Activated CD4-positive, alpha-beta T cell treated with anti-CD3 and anti-CD28 coated beads, Interleukin-2, Interleukin-4, amounts not matched to agents 100 ng/mL and 50 ng/mL, durations not matched to agents 16 hours and 8 hours (primary cell): ENCODE measurements at places on chromosomes 7 and 10.
A peak's percentile ranks its signal among the peaks of the same experiment; 100 is the strongest.

DNA sequence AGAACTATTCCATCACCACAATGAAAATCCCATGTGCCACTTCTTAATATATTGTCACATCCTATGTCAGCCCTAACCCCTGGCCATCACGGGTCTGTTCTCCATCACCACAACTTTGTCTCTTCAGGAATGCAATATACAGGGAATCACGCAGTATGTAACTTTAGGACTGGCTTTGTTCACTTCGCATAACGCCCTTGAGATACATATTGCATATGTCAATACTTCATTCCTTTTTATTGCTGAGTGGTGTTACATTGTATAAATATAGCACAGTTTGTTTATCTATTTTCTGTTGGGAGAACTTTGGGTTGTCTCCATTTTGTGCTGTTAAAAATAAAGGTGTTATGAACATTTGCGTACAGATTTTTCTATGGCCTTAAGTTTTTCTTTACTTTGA is 195.4 kb upstream of the ZMIZ1 start:
- DNase-seq, result no peak

GRCh38 chr10:70587045-70587658 is 15.4 kb downstream of the PRF1 start:
- DNase-seq, result peak; percentile 51

GRCh38 chr7:31835471-31835870 is 148.5 kb downstream of the PPP1R17 start:
- no peak for DNase-seq

DNA sequence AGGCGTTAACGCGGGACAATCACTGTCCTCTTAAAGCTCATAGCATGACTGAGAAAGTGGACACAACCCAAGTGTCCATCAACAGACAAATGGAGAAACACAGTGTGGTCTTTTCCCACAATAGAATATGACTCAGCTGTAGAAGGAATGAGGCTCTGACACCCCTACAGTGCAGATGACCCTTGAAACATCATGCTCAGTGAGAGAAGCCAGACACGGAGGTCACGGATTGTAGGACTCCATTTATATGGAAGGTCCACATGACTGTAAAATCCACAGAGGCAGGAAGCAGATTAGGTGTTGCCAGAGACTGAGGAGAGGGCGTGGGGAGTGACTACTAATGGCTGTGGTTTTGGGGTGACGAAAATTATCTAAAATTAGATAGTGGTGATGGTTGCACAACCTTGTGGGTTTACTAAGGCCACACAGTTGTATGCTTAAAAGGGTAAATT is 6.1 kb upstream of the NCAPG2 start:
- no peak for DNase-seq

GRCh38 chr7:99618726-99619125 is 2.0 kb downstream of the ZSCAN25 start:
- no peak for DNase-seq

- no peak for DNase-seq
These were observed 717.2 kb downstream of the TNS3 start for GRCh38 chr7:46864716-46865115.

DNA sequence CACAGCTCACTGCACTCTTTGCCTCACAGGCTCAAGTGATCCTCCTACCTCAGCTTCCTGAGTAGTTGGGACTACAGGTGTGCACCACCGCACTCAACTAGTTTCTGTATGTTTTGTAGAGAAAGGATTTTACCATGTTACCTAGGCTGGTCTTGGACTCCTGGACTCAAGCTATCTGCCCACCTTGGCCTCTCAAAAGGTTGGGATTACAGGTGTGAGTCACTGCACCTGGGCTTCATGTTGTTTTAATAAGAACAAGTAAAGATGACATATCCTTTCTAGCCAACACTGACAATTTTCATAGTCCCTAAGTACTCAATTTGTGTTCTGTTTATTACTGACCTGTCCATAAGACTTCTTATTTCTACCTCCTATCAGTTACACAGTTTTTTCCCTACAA is 16.8 kb downstream of the SEMA3C start:
- DNase-seq, result no peak

DNA sequence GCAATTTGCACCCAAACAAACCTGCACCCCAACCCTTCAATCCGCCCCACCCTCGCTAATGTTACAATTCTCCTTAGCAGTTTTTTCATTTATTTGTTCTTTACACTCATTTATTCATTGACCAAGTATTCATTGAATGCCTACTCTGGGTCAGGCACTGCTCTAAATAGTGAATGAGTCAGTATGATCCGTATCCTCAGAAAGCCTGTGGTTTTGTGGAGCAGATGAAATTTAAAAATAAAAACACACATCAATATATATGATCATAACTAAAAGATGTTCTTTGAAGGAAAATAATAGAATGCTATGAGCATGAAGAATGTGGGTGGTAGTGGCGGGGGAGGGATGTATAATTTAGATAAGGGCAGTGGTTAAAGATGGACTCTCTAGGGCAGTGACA is 13.3 kb downstream of the IFIT5 start:
- DNase-seq, result no peak

DNA sequence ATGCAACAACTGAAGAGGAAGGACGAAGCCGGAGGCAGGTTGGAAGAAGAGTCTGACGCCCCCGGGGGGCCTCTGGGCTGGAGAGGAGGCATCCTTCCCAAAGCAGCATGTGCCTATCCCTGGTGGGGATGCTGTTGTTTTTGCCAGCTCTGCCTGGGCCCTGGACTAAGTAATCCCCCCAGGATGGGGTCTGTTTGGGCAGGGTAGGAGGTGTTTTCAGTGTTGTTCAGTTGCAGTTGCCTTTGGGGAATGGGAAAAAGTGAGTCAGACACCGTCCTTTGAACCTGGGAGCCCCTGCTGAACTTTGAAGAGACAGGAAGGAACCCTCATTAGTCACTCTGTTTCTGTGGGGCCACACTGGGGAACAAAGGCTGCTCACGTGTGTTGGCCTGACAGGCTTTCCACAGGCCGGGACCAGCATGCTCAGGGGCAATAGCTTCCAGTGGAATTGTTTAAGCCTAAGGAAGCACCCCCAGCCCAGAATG is 35.2 kb upstream of the GDF10 start:
- DNase-seq, result peak; percentile 28

GRCh38 chr7:97506728-97507127 is 225.2 kb upstream of the TAC1 start:
- peak; percentile 2 for DNase-seq

DNA sequence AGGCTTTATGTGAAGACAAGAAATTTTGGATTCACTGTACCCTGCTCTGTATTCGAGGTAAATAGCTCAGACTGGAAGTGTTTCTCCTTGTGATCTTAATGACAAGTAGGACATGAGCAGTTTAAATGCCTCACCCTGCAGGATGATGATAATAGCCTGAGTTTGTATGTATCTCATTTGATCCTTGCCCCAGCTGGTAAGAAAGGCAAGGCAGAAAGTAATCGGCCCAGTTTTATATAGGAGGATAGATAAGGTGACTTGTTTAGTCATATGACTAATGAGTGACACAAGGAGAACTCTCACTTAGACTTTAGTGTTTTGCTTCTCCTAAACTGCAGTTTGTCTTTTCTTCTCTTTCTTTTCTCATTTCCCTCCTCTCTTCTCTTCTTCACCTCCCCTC is 372.6 kb downstream of the PHF14 start:
- no peak for DNase-seq

DNA sequence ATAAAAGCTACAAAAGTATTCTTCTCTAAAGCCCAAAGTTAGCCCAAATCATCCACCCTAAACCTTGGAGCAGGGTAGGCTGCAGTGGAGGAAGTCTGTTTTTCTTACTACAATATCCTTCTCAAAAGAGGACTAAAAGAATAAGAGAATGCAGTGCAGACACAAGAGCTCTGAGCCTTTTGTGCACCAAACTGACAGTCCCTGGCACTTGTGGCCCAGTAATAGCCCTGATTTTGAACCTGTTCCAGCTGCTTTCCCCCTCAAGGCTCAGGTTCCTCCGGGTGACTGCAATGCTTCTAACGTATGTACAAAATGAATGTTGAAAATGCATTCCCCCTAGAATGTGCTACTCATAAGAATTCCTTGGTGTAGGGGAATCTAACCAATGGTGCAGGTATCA is 154.4 kb downstream of the JAZF1 start:
- no peak for DNase-seq

GRCh38 chr10:96608805-96609204 is 22.0 kb upstream of the TM9SF3 start:
- DNase-seq, result no peak

DNA sequence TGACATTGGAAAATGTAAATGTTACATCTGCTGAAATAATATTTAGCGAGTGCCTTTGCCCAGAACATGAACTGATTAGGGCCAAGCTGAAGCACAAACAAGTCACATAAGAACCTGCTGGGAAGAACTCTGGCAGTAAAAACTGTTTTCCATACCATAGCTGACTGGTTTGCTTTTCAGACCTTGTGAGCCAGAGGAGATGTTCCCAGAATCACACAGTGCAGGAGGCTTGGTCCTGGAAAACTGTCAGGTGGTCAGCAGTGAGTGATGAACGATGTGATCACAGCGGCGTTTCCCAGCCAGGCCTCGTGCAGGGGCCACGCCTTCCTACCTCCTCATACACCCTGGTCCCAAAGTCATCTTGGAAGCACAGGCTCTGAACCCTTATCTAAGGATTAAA is 164.2 kb upstream of the EEPD1 start:
- no peak for DNase-seq

DNA sequence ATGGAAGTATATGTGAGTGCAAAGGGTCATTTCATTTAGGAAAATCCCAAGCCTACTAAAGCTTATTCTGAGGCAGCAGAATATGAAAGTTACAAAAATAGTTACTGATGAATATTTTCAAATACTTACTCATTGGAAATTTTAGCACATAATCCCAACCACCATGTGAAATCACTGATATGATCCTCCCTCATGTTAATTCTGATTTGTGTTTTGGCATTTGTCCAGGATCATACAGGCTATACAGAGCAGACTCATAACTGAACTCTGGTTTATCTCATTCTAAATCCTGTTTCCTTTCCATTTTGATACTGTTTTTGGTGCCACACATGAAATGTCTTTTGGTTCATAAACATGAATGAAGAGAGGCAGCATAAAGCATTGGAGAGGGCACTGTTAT is 3.4 kb upstream of the FAM24B start:
- peak; percentile 29 for DNase-seq

GRCh38 chr10:68074031-68074774 is 880 bp downstream of the HERC4 start:
- DNase-seq, result no peak

GRCh38 chr10:29005988-29006387 is 282.9 kb upstream of the LYZL1 start:
- no peak for DNase-seq

DNA sequence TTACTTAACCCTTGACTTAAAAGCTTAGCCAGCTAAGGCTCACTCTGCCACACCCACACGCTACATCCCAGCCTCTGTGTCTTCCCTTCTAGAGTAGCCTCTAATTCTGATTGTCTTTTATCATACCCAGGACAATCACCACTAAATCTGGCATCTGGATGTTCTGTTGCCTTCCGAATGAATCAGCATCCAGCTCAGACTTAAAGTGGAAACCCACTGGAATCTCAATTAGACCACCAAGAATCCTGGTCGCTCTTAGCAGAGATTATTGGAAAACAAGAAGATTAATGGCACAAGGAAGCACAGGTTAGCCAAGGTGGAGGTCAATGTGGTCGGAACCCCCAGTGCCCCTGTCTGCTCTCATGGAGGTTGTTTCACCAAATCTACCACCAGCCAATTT is 404.2 kb upstream of the FOXK1 start:
- no peak for DNase-seq

- no peak for DNase-seq
These were observed 117.6 kb upstream of the DPP6 start for GRCh38 chr7:153934629-153935028.

DNA sequence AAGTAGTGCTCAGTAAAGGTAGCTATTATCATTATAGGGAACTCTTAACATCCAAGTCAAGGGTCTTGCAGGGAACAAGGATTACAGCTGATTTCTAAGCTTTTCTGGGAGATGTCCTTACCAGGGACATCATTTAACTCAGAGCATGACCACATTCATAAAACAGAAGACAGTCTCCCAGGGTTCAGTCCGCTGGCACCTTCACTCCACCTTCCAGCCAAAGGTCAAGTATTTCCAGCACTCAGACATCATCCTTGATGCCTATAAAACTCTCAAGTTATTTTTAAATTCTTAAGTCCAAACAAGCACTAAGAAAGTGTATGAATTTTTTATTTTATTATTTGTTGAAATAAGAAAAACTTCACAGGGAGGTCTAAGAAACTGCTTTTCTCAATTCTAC is 119.7 kb upstream of the KMT2E start:
- no peak for DNase-seq

DNA sequence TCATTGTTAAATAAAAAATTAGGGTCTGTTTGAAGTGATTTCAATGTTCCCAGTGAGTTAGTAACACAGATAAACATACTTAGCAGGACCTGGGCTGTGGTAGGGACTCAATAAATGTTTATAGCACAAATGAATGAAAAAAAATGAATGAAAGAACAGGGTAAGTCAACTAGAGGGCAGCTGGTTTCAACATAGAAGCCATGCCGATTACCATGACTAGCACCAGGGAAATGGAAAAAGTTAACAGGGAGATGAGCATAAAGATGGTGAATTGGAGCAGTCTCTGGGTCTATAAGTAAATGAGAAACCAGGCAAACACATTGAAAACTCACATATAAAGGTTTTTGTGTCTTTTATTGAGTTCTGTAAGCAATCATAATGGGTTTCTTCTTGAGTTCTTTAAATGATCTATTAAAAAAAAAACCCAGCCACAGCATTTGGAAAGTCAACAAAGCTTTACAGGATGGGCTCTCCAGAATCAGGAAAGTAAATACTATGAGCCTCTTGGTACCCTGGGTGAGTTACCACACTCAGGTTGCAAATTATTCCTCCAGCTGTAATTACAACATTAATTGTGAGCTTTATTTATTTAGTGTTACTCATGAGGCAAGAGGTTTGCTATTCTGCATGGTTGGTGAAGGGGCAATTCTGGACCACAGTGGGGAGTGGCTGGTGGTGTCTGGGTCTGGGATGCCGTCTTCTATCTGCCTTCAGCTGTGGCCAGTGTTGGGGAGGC is 46.1 kb upstream of the MTPN start:
- DNase-seq, result no peak

- no peak for DNase-seq
These were observed 179.4 kb downstream of the PDE1C start for GRCh38 chr7:31890766-31891165.

DNA sequence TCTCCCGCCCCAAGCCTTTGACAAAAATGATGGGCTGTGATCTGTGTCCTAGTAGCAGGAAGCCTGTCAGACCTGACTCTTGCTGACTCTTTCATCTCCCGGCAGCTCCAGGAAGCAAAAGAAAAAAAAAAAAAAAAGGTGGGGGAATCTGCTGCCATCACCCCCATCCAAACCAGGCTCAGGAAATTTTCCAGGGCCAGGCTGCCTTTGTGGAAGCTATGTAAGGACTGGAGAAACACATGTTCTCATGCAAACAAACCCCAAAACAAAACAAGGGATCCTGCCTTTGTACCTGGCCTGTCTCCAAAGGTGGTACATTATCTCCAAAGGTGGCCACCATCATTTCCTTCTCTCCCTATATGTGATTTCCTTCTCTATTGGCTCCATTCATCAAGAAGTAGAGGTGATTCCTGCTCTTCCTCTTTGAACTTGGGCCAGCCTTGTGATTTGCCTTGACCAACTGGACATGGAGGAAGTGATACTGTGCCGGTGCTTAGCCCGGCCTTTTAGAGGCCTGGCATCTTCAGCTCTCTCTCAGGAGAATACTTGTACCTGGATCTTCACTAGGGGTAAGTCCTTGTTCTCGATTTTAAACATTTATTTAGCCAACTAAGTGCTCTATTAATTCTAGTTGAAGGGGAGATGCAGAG is 192.2 kb upstream of the SVIL start:
- no peak for DNase-seq
